Karpas-422 (cell line): ENCODE measurements at places on chromosomes 7 and 10. TPM values are rescaled to one million over a fixed set of nuclear protein-coding genes. Genes with fewer than 3 reads are reported as not detected.

SDK1 gene
- not detected in 2 replicates for total RNA-seq

C10orf143 gene
- total RNA-seq, result 0.75 and 3.9 TPM in 2 replicates

GRCh38 chr7:101507791-101508252 is 121.3 kb downstream of the MYL10 start:
- H3K36me3 ChIP-seq, result no peaks in the 10 kb centered on the region
- H3K4me3 ChIP-seq, result no peak overlapping the region
- no peaks in the 10 kb centered on the region for H3K4me1 ChIP-seq
- H3K27me3 ChIP-seq, result no peaks in the 10 kb centered on the region
- H3K27ac ChIP-seq, result no peak overlapping the region

- H3K27me3 ChIP-seq, result no peaks in the 10 kb centered on the region
- no peak overlapping the region for H3K27ac ChIP-seq
- no peak overlapping the region for H3K4me3 ChIP-seq
- no peak for DNase-seq
Measured at GRCh38 chr7:96076350-96076707, 245.6 kb downstream of the SLC25A13 start.

DNA sequence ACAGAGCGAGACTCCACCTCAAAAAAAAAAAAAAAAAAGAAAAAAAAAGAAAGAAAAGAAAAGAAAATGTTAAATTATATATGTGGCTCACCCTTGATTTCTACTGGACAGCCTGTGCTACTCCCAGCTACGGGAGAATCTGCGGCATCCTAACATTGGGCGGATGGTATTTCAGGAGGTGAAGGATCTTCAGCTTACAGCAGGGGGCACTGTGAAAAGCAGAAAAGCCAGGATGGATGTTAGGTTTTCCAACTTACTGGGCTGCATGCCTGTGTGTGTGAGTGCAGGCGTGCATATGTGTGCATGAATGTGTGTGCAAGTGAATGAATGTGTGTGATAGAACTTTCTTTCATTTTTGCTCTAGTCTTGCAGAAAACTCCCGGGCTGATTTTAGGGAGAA is 1066.5 kb downstream of the TYW1 start:
- H3K27me3 ChIP-seq, result no peaks in the 10 kb centered on the region
- no peak overlapping the region for H3K27ac ChIP-seq
- H3K4me3 ChIP-seq, result no peak overlapping the region
- no peaks in the 10 kb centered on the region for H3K36me3 ChIP-seq
- DNase-seq, result peak; percentile 43

GRCh38 chr10:79446758-79447084 is 1.3 kb upstream of the ZCCHC24 start:
- H3K36me3 ChIP-seq, result no peaks in the 10 kb centered on the region
- no peak overlapping the region for H3K4me3 ChIP-seq
- peaks cover 18% of the 10 kb centered on the region for H3K4me1 ChIP-seq
- no peak overlapping the region for H3K27ac ChIP-seq
